CD4-positive, alpha-beta T cell treated with Interferon alpha-2 for 1 hour (primary cell): ENCODE measurements at places on chromosomes 2 and 18.

- DNase-seq = no peak
Observed at GRCh38 chr2:85133751-85134254, 611 bp downstream of the TCF7L1 start.

DNA sequence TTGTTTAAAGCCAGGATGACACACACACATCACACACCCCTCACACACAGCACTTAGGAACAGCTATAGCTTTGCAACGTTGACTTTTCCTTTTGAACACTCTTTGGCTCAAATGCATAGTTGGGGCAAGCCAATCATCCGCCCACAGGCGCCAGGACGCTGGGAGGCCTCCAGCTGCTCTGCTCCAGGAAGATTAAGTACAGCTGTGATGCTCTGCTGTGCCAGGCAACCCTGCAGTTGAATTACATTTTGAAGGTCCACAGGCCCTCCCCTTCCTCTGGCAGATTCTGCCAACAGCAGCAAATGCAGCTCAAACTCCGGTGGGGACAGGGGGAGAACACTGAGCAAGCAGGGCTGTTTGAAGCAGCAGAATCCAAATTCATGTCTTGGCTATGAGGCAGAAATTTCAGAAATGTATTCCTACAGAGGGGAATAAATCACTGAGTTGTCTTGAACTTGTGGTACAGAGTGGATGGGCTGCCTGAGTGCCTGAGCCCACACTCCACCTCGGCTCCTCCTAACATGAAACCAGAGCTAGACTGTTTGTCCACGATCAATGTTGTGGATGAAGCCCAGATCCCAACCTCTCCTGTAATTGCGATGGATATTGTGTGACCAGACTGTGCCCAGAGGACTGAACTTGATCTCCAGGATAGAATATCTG, 86.5 kb upstream of the PPP1CB start:
- no peak for DNase-seq

DNA sequence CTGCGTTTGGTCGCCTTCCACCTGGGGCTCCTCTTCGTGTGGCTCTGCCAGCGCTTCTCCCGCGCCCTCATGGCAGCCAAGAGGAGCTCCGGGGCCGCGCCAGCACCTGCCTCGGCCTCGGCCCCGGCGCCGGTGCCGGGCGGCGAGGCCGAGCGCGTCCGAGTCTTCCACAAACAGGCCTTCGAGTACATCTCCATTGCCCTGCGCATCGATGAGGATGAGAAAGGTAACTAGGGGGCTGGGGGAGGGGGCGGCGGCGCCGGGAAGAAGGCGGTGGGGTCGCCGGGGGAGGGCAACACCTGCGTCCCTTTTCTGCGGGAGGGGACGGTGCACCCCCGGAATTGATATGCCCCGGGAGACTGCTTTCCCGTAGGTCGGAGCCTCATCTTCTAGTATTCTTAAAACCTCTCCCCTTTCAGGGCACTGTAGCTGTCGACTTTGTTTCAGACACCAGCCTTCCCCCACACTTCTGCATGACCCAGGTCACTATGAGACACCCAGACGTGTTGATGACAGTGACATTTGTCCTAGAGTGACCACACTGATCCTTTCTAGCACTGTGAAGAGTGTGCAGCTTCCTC, 755 bp downstream of the SPAST start:
- DNase-seq = peak; percentile 20

- DNase-seq = no peak
Observed at GRCh38 chr2:173851141-173851641, 114.0 kb downstream of the SP3 start.

- DNase-seq = no peak
Observed at GRCh38 chr18:8745355-8746014, 40.1 kb downstream of the MTCL1 start.

DNA sequence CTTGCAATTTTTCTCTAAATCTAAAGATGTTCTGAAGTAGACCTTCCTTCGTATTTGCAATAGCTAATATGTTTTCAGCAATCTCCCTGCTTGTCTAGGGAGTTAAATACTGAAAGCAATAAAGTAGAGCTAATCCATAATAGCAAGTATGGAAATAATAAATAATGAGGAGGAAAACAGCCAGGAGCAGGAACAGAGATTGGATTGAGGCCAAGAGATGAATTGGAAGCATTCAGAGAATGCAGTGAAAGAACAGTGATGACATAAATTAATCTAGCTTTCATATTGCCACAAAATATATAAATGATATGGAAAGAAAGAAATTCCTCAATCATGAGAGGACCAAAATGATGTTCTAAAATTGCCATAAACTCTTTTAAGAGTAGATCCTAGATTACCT, 679.7 kb downstream of the METTL4 start:
- no peak for DNase-seq

DNA sequence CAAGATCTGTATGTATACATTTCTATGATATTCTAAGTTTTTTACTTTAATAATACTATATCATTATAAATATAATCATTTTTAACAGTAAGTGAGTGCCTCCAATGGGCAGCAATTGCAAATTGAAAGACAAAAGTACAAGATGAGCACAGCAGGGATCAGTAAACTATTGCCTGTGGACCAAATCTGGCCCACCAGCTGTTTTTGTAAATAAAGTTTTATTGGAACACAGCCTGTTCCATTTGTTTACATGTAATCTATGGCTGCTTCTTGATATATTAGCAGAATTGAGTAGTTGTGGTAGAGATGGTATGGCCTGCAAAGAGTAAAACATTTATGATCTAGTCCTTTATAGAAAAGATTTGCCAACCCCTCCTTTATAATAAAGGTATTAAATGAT, 43.2 kb downstream of the CHST9 start:
- DNase-seq = no peak

- DNase-seq = no peak
Observed at GRCh38 chr2:222797871-222798270, 63.0 kb upstream of the ACSL3 start.

DNA sequence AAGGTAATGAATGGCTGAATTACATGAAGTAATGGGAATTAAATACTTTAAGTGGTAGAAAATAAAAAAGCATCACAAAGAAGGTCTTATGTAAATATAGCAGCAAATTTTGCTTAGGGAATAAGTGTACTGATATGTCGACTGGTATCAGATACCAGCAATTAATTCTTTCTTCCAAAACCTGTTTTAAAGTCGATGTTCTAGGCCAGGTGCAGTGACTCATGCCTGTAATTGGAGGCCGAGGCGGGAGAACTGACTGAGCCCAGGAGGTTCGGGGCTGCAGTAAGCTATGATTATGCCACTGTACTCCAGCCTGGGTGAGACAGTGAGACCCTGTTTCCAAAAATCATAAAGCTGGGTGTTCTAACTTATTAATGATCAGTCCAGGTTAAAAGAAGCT, 30.3 kb downstream of the SP3 start:
- DNase-seq = no peak

GRCh38 chr2:109347626-109348025, 218.6 kb downstream of the SH3RF3 start:
- no peak for DNase-seq

DNA sequence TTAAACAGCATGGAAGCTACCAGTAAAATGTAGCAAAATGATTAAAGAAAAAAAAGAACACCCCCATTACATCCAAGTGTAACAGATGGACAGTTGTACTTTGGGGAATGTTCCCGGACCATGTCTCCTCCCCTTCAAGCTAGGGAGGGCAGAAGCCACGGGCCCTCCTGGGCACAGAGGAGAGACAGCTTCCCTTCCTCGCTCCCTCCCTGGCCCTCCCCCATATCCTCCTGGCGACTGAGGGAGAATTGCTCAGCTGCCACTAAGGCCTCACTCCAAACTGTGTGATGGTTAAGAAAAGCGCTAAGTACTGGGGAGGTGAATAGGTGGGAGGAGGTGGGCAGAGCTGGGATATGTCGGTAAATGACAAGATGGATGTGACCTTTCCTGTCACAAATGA, 358.0 kb downstream of the HRH4 start:
- DNase-seq = no peak

- DNase-seq = no peak
Observed at GRCh38 chr2:173808718-173809117, 156.5 kb downstream of the SP3 start.

- DNase-seq = no peak
Observed at GRCh38 chr2:138182937-138183312, 218.7 kb downstream of the HNMT start.

DNA sequence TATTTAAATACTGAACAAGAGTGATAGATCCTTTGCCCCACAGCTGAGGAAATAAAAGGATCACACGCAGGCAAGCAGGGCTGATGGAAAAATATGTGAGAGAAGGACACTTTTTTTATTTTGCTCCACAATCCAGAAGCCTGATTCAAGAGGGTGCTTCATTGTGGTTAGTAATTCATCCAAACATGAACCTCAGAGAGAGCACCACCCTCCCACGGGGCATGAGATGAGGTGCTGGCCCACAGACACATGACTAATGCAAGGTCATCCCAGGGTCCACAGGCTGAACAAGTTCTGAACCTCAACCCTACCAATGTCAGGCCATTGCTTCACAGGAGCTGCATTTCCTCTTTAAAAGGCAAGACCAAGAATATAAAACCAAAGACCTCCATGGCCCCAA, 239.6 kb downstream of the MREG start:
- peak; percentile 20 for DNase-seq

GRCh38 chr2:228876276-228876675, 394.8 kb downstream of the PID1 start:
- DNase-seq = no peak

DNA sequence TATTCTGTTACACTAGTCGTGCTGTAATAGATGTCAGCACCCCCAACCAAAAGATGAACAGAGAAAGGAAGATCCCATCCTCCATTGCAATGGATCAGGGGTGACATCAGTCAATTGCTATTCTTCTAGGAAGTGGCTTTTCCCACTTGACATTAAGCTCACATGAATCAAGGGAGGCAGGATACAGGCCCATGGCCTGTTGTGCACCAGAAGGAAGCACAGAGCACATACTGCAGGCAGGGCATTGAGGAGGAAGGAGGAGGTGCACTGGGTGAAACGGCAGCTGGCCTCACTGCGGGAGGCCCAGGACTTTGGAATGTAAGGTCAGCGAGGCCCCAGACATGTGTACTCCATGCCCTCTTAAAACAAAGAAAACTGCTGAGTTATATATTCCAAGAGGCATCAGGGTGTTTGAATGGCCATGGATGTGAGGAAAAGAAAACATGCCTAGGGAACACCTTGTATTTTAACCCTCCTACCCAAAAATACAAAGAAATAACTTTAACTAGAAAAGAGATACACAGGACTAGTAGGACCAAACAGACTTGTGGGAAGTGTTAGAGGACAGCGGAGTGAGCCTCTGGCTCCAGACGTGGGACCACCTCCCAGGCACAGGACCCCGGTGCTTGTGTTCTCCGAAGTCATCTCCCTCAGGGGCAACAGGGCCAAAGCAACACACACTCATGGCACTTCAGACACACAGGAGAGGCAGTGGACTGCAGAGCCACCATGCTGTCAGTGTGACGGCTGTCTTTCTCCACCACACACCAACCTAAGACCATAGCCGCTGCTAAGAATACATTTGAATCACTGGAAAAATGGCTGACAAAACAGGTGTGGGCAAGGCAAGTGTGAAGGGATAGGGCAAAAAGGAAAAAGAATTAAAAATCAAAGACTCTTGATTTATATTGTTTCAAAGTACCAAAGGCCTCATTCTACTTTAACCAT, 51.4 kb upstream of the RIOK3 start:
- DNase-seq = no peak

- no peak for DNase-seq
Observed at GRCh38 chr2:191190861-191191552, 40.2 kb upstream of the STAT4 start.

- no peak for DNase-seq
Observed at GRCh38 chr2:69307579-69308064, 79.4 kb downstream of the GFPT1 start.

GRCh38 chr2:39732482-39732881, 46.6 kb downstream of the THUMPD2 start:
- no peak for DNase-seq

DNA sequence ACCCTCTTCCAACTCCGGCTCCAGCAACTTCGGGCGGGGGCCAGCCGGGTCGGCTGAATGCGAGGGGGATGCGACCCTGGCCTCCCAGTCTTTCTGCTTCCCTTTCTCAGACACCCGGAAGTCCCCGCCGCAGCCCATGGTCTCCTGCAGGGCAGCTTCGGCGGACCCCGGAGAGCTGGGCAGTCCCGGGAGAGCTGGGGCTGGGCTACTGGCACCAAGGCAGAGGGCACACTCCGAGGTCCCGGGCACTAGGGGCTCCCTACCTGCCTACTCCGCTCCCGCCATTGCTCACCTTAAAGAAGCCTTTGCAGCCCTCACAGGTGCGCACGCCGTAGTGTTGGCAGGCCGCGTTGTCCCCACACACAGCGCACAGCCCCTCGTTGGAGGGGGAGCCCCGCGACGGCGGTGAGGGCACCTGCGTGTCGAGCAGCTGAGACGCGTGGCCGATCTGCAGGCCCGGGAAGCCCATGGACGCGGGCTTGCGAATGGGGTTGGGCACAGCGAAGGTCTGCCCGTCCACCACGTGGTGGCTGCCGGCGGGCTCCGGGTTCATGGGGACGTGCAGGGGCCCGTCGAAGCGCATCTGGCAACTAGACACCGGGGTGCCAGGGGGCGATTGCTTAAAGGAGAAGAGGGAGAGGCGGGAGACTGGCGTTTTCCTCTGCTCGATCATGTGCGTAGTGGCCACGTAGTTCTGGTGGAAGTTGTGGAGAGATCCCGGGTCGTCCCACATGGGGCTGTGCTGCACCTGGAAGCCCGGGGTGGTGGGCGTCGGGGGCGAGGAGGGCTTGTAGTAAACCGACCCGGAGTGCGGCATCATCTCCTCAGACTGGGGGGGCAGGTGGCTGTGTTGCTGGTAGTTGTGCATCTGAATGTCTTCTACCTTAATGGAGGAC, 3.2 kb downstream of the NR4A2 start:
- DNase-seq = no peak

GRCh38 chr2:193240752-193241151, 1046.0 kb upstream of the TMEFF2 start:
- no peak for DNase-seq

DNA sequence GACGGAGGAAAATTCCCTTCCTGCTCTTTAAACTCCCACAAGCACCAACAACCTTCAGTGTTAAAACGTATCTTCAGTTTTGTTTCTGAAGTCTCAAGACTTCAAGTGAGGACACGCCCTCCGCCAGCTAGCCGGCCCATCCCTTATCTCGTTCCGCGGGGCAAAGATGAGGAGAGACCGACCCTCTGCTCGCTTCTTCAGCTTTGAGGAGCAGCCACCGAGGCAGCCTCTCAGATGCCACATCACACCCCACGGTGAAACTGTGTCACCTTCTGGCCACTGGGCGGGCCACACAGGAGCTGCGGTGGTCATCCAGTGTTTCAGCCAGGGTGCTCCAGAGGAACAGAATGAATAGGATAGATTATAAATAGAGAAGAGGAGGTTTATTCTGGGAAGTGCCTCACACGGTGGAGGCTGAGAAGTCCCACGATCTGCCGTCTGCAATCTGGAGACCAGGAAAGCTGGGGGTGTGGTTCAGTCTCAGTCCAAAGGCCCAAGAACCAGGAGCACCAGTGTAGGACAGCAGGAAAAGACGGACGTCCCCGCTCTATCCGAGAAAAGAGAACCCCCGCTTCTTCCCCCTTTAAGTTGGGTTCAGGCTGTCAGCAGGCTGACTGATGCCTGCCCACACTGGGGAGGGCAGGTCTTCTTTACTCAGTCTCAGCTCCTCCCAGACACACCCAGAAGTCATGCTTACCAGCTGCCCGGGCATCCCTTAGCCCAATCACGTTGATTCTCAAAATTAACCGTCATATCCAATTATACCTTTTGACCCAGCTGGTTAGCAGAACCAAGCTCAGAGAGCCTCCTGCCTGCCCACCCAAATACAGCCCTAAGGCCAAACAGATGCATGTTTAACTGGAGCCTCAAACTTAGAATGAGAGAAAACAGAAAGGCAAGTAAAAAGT, 399.7 kb upstream of the ID2 start:
- DNase-seq = peak; percentile 47
